ENCODE measurements at places on chromosomes 5 and 9.
A peak's percentile ranks its signal among the peaks of the same experiment; 100 is the strongest.

DNA sequence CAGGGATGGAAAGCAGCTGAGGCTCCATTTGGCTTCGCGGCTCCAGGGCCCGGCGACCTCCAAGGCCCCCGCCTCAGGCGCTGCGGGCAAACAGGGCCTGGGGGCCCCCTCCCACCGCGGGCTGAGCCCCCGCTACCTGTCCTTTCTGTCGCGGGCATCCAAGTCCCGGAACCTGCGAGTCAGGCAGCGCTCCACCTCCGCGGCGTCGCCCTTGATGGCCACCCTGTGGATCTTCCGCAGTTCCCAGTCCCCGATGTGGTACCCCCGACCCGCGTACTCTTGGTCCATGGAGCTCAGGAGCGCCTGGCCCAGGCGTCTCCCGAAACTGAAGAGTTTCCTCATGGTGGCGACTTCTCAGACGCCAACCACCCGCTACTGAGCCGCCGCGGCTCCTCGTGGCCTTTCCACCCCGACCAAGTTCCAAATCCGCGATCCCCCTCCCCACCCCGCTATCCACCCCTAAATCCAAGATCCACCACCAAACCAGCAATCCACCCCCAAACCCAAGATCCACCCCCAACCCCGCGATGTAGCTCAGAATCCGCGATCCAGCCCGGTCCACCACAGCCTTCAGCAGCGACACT is 86.5 kb upstream of the CCDC180 start:
- DNase-seq = no peak

- DNase-seq = no peak
These were observed 21.6 kb downstream of the RNF145 start for GRCh38 chr5:159187719-159188118.

DNA sequence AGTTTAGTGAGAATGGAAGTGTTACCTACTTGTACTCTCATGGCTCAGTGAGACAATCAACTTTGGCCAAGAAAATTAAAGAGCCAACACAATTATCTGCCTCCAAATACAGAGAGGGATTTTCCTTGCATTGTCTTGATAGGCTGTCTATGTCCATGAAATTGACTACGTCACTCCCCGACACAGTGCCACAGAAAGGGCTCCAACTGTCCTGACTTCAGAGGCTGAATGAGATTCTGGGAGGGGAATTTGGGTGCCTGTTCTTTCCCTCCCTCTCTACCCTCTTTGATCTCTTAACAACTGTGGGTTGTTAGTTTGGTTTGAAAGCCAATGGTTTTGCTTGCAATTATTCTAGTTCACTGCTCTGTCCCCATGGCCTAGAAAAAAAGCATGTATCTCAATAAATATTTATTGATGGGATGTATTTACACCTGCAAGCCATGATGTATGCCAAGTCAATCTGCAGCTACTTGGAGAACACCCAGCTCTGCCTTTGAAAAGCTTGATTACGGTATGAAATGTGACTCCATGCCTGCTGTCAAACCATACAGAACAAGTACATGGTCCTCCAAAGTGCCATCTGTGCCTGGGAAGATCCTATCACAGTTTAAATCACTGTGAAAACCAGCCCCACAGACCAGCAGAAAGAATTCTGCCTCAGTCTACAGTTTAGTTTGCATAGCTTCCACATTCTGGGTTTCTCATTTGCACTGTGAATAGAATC is 37.3 kb downstream of the CAPSL start:
- DNase-seq = no peak

DNA sequence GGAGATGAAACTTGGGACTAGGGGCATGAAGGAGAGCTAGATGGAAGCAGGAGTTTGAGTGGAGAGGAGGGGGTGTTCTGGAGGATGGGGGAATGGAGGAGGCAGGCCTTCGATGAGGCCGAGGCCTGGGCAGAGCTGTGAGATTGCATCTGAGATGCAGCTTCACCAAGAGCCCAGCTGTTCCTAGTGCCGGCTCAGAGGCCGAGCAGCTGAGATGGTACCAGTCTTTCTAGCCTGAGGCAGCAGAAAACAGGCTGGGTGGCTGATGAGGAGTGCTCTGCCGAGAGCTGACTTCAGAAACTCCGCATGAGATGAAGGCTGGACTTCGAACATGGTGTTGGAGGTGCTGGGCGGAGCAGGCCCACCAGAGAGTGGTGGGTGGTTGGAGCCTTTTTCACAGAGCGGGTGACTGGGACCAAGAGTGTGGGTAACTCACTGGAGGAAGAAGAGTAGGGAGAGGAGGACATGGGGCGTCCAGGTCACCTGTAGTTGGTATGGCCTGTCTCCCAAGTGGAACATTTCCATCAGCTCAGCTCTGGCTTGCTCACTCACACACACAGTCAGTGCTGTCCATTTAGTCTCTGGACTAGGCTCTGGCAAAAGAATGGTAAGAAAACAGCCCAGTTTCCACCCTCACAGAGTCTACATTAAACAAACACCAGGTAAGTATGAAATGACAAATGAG is 54.7 kb downstream of the TMOD1 start:
- no peak for DNase-seq

GRCh38 chr9:13971966-13972655 is 341.8 kb downstream of the NFIB start:
- DNase-seq = no peak

- peak; percentile 42 for DNase-seq
These were observed 33.5 kb downstream of the CSNK1G3 start for GRCh38 chr5:123545506-123545905.

DNA sequence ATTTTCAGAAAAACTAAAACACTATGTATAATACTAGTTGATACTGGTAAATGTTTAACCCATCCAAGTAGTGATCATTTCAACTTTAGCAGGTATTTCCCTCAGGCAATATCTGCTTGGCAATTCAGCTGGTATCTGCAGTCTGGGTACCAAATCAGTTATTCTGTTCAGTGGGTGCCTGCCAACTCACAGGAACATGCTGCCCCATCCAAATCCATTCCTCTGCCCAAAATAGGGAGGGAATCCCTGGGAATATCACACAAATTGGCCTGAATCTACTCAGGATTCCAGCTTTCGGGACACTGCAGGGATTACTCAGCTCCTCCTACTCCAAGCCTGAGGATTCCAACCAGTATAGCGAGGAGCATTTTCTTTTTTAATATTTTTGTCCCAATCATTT is 61.7 kb upstream of the PDE4D start:
- DNase-seq = no peak

GRCh38 chr9:112312139-112312538 is 21.3 kb downstream of the PTBP3 start:
- DNase-seq = no peak

DNA sequence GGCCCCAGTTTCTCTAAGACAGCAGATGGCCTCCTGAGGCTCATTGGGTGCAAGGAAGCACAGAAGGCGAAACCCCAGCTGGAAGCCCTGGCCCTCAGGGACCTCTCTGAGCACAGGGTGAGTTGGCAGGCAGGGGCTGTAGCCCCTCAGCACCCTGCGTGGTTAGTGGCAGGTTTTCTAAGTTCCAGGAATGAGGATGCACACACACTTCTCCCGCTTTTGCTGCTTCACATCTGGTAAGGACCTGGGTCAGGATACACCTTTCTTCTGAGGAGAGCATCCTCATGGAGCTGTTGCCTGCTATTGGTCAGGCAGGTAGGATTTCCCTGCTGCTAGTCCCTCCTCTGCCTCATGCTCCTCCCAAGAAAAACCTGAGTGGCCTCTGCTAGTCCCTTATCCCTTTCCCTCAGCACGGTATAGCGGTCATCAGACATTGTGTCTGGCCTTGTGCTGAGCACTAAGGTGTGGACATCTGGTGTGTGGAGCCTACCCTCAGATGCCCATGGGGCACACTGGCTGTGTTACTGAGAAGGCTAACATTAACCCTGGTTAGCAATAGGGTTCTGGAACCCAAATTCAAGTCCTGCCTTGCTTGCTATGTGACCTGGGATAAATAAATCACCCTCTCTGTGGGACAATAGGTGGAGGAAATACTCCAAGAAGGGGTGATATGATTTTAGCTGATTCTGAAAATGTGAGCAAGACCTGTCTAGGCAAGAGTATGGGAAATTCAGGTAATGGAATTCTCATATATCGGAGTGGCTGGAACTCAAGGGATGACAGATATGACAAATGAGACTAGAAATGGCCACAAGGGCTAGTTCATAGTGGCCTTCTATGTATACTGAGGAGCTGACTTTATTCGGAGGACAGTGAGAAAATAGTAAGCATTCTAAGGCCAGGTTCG is 1.6 kb downstream of the SLC22A4 start:
- no peak for DNase-seq

GRCh38 chr9:28124917-28125316 is 551.6 kb upstream of the C9orf72 start:
- DNase-seq = no peak

DNA sequence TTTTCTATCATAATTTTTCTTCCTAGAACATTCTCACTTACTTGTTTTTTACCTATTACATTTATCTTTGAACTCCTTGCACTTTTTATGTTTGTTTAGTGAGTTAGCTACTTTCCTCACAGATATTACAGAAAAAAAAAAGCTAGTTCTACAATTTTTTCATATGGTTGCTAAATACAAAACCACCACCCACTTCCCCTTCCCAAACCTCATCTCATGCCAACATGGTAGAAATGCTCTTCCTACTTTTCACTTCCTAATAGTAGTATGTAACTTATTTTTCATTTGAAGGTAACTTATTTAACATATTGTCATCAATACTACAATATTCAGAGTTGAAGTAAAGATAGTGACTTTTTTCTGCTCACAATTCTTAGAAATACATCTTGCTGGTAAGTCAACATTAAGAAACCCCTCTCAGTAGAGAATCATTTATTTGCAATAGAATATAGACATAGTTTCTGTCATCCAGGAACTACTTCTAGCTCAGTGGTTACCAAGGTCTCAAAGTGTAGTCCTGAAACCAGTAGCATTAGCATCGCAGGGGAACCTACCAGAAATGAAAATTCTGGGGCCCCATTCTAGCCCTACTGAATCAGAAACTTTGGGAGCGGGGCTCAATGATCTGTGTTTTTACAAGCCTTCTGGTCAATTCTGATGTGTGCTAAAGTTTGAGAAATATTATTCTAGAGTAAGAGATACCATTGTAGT is 1124.6 kb downstream of the DTWD2 start:
- no peak for DNase-seq

GRCh38 chr5:138457531-138458275 is 7.6 kb upstream of the EGR1 start:
- no peak for DNase-seq

DNA sequence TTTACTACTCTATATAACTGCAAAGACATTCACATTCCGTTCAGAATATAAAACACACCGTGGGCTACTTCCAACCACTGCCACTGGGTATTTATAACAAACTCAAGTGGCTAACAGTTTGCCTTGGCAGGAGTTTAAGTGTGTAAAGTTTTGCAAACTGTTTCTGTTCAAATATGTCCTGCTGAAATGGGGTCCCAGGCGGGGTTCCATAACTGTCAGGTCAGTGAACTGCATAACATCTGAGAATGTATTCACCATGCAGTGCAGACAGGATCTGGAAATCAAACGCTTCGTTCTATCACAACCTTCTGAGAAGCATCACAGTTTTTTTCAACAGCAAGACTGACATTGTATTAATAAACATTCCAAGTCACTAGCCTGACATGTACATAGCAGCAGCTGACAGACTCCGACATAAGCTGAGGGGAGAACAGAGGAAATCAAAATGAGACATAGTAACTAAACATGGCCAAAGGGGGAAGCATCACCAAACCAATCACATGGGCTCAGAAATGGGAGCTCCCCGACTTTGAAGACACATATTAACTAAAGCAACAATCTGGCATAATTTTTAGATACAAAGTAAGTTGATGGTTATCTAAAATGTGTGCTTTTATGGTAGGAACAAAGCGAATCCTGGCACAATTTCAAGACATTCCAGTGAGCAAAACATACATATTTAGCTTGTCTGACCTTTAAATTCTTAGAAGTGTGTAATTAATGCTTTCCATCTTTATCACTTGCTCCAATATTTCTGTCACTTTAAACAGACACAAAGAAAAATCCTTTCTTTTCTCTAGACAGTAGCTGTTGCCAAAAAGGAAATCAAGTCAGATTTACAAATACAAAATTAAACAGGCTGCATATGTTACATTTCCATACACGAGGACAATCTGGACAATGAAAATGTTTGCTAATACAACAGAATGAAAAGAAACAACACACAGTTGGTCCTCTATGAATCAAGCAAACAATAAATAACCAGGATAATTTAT is 156.8 kb downstream of the MAPKAP1 start:
- DNase-seq = no peak

GRCh38 chr5:80967500-80968181 is 7.5 kb downstream of the RASGRF2 start:
- DNase-seq = no peak

DNA sequence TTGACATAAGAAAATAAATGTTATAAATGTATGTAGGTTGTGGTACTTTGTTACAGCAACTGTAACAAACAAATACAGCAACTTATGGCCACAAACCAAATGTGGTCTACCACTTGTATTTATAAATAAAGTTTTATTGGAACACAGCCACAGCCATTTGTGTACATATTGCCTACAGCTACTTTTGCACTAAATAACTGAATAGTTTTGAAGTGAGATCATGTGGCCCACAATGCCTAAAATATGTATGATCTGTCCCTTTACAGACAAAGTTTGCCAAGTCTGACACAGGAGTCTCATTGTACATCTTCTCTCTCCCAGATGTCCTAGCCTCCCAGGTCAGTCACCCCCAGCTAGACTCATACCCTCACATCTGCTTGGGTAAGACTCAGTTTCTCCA is 283.6 kb upstream of the PRDM9 start:
- no peak for DNase-seq

DNA sequence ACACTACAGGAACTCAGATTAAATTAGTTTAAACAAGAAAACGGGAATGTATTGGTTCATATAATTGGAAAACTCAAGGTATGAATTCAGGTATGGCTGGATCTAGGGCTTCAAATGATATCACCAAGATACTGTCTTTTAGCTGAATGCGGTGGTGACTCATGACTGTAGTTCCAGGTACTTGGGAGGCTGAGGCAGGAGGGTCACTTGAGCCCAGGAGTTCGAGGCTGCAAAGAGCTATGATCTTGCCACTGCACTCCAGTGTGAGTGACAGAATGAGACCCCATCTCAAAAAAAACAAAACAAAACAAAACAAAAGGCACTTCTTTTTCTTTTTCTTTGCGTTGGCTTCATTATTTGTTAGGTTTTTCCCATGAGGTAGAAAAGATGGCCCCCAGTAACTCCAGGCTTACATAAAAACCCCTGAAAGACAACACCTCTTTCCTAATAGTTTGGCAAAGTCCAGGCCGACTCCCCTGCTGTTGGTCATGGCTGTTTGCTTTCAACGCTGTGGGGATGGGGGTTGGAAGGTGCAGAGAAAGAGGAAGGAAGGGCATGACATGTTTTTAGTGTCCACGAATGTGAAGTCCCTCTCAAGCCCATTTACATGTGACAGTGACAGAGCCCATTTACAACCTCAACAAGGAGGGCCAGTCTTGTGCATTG is 39.8 kb upstream of the CRB2 start:
- DNase-seq = no peak

GRCh38 chr5:168471785-168472184 is 14.5 kb upstream of the RARS1 start:
- DNase-seq = no peak

- DNase-seq = no peak
These were observed 106.6 kb upstream of the ANKRD55 start for GRCh38 chr5:56339732-56340131.

- DNase-seq = no peak
These were observed 83.6 kb downstream of the MACROH2A1 start for GRCh38 chr5:135315386-135315785.

- peak; percentile 73 for DNase-seq
These were observed 47.3 kb upstream of the PHYKPL start for GRCh38 chr5:178279723-178280438.

GRCh38 chr9:87518702-87519335 is 21.2 kb downstream of the DAPK1 start:
- DNase-seq = no peak

- no peak for DNase-seq
These were observed 213.2 kb downstream of the EPB41L4A start for GRCh38 chr5:112205846-112206245.

- DNase-seq = no peak
These were observed 481.1 kb upstream of the ZNF608 start for GRCh38 chr5:125227333-125228095.

Measured in activated T-cell treated with anti-CD3 and anti-CD28 coated beads, Interleukin-2, amount 50 U/mL, for 48 hours (primary cell).